ENCODE measurements at places on chromosomes 13 and 19.

DNA sequence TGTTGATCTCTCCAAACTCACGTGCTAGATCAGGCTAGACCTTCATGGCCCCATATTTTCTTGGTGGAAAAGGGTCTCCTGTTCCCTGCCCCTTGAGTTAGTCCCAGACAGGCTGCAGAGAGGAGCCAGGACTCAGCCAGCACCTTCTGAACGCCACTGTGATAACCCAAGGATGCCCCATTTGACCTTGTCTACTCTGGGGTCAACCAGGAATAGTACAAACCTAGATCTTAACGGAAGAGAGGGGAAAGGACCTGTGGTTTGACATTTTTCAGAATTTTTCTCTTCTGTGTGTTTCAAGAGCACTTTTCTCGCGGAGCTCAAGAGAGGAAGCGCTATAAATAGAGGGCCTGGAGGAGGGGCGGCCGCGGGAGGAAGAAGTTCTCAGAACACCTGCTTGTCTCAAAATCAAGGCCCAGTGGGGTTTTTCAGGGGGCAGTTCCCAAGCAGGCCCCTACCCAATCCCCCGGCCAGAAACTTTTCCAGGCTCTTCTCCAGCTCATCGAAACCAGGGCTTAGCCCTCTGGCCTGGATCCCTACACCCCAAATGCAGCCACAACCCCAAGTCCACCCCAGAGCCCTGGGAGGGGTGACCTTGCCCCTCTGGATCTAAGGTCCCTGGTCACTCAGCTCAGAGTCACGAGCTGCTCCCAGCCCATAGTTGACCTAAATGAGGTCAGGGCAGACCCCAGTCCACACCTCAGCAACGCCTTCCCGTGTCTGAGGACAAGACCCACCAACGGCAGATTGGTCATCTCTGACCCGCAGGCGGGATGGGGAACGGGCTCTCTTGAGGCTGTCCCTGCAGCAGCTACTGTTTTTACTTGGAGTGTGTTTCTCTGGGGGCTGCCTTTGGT is 75.6 kb upstream of the TM9SF2 start:
- no peak for DNase-seq

DNA sequence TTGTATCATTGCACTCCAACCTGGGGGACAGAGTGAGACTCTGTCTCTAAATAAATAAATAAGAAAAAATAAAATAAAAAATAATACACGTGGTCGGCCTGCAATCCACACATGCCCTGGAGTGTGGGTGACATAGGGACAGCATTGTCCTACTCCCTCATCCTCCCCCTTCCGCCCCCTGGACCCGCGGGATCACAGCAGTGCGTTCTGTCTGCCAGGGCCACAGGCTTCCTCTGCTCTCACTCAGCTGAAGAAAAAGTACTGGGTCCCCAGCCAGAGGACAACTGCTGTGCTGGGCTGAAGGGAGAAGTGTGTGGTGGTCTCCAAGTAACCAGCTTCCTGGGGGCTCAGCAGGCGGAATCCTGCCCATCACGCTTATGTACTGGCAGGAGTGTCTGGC is 6.3 kb downstream of the BCAT2 start:
- DNase-seq, result no peak

- DNase-seq, result no peak
Measured at GRCh38 chr13:114107686-114108081, 24.7 kb downstream of the RASA3 start.

GRCh38 chr13:109874484-109875454 is 88.4 kb upstream of the IRS2 start:
- no peak for DNase-seq

- no peak for DNase-seq
Measured at GRCh38 chr19:51710163-51710562, 13.6 kb downstream of the HAS1 start.

GRCh38 chr13:30730526-30730925 is 4.8 kb upstream of the ALOX5AP start:
- peak; percentile 52 for DNase-seq

- DNase-seq, result no peak
Measured at GRCh38 chr13:79318664-79319063, 87.4 kb downstream of the RBM26 start.

DNA sequence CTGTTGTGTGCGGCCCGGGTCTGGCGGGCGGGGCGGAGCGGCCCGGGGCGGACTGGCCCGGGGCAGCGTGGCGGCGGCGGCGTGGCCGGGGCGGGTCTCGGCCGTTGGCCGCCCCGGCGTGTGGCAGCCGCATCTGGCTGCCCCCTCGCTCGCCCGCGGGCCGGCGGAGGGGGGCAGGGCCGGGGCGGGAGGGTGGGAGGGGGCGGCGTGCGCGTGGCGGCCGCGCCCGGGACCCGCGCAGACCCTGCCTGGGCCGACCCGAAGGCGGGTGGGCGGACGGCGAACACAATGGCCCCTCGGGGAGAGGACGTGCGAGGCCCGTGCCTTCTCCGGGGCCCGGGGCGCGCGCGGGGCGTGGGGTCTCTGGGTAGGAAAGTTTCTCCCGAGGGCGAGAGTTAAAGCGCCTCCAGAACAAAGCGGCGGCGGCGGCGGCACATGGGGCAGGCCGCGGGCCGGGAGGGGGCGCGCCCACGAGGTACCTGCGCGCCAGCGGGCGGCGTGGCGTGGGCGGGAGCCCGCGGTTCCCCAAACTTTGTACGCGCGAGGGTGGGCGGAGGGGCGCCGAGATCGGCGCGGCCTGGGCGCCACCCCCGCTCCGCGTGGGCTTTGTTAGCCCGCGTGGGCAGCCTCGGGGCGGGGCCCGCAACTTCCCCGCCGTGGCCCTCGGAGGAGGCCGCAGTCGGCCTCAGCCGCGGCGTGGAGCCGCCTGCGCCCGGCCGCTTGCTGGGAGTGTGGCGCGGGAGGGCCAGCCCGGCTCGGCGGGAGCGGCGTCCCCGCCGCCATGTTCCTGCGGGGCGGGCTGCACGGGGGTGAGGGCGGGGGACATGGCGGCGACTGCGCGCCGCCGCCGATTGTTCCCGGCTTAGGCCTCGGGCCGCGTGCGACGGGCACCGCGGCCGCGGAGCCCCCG is 764 bp downstream of the MIR17HG start:
- DNase-seq, result peak; percentile 53

Measured in HAP-1 (cell line).